ENCODE measurements at places on chromosomes 4 and X.

- no peak for DNase-seq
Measured at GRCh38 chrX:17826609-17827496, 34.2 kb downstream of the RAI2 start.

DNA sequence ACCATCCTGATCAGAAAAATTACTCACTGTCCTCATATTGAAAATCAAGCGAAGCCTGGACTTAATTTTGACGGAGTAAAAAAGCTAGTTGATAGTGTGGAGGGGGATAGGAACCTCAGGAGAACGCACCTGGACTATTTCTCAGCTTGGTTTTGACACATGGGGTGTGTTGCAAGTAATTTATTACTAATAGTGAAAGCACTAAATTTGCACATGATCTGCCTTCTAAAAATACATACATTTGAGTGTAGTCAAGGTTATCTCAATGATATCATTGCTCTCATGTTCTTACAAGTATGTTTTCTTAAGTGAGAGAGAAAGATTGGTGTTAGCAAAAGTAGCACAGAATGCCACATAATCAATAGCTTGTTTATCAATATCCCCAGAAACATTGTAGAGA lies 29.5 kb downstream of the LRIT3 start:
- no peak for DNase-seq

GRCh38 chrX:80550722-80551121 lies 130.5 kb downstream of the TENT5D start:
- no peak for DNase-seq

- no peak for DNase-seq
Measured at GRCh38 chrX:10213716-10214115, 56.9 kb downstream of the CLCN4 start.

DNA sequence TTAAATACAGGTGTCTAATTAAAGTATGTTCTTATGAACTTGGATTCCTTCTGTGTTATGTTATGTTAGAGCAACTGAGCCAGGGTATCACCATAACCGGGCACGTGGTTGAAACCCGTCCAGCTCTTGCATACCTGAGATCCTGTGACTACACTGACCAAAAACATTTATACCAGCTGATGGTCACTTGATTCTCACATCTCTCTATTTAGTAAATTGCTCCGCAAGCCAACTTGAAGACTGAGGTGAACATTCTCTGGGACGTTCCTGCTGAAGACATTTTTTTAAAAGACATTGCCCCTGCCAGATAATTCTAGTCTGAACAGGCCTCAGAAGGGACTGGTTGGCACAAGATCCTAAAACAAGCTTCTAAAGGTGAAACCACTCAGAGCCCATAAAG lies 550.0 kb upstream of the DIPK2B start:
- no peak for DNase-seq

DNA sequence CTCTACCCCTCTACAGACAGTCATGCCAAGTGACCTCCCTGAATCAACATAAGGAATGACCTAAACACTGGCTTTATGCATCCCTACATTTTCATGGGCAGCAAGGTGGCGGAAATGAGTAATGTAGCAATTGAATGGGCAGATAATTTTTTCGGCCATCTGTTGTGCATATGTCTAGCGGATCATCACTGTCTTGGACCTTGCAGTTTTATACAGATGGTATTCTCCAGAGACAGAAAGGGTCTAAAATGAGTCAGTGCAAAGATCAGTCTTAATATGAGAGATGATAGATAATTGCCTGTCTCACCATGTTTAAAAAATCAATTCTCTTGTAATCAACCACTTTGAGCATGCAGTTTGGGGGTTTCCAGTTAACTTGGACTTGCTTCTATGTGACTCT lies 177.3 kb upstream of the DKK2 start:
- no peak for DNase-seq

DNA sequence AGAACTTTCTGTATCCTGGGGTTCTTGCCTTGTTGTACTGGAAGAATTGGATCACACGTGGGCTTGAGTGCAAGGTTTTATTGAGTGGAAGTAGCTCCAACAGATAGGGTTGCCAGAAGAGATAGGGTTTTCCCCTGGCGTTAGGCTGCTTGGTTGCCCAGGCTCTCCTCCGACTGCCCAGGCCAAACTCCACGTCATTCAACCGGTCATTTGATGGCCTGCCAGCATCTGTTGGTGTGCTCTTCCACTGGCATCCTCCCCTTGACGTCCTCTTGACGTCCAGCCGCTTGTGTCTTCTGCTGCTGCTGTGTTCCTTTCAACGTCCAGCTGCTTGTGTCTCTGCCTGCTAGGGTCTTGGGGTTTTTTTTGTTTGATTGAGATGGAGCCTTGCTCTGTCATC lies 340.3 kb upstream of the ZCCHC13 start:
- no peak for DNase-seq

DNA sequence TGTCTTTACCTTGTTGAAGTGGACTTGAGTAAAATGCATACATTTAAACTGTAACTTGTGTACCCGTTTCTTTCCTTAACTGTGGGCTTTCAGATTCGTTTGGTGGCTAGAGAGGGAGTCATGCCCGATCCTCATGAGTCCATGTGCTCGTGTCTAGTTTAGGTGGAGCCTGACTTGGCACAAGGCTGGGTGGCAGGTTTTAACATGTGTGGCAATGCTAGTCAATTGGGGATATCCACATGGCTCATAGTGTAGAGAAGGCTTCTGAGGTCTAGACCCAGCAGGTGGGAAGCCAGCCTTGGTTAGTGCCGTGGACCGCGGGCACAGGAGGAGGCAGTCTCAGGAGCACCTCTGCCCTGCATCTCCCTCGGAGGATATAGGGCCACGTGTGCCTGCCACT lies 48.5 kb upstream of the CLCN4 start:
- DNase-seq: no peak
